MV-4-11 (cell line): ENCODE measurements at places on chromosomes 7 and 10.
A peak's percentile ranks its signal among the peaks of the same experiment; 100 is the strongest.

GRCh38 chr7:68833422-68833821 lies 764.9 kb upstream of the AUTS2 start:
- no peak for DNase-seq

DNA sequence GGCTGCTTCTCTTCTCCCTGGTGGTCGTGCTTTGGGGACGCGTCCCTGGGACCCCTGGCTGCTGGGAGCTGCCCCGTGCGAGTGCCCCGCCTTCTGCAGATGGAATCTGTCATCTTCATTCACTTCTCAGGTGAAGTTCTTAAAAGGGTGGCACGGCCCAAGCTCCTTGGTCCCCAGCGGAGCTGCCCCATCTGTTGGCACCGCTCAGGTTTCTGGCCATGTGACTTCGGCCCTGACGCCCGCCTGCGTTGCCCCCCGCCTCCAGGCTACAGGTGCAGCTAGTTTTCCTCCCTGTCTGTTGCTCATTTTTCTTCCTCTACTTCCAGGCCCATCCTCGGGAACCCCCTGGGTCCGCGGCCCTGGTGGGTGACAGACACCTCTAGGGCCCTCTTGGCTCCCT lies 6.8 kb upstream of the NKX6-2 start:
- no peak for DNase-seq

DNA sequence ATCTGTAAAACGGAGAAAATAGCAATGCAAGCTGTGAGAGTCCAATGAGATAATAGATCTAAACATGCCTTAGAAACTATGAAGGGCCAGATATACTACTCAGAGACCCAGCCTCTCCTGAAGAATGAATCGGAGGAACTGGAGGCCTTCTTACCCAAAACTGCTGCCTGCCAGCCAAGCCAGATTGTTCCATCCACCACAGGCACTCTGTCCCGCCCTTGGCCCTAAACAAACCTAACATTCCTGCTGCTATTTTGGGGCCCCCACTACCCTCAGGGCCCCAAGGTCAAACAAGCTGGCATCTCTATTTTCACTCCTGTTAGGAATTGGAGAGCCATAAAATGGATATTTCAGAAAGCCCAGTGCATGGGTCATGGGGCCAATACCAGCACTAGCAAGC lies 48.0 kb upstream of the HMX3 start:
- DNase-seq: no peak

DNA sequence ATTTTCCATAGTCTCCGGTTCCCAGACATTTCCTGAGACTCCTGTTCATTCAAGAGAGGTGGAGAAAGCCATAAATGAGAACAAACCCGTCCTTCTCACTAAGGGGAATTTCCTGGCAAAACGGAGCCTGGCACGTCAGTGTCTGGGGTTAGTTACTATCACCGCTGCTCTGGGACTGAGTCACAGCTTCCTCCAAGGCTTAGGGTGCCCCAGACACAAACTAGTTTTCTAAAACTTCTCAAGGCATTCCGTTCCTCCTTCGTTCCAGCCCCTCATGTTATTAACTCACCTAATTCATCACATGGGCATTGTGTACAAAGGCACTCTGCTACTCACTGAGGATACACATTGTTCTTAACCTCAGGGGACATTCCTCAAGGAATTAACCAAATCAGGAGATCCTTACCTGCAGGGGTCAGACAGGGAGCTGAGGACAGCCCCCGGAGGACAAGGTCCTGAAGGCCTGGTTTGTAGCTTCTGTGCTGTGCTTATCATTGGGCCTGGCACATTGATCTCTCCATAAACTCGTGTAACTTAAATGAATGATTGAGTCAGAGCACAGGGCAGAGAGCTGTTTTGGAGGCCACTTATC lies 103.0 kb upstream of the KLF6 start:
- DNase-seq: peak; percentile 31

GRCh38 chr10:75451831-75452230 lies 20.4 kb downstream of the LRMDA start:
- no peak for DNase-seq

GRCh38 chr10:121927318-121927840 lies 452 bp downstream of the ATE1 start:
- peak; percentile 11 for DNase-seq

GRCh38 chr10:25206693-25207414 lies 32.1 kb downstream of the GPR158 start:
- DNase-seq: no peak

DNA sequence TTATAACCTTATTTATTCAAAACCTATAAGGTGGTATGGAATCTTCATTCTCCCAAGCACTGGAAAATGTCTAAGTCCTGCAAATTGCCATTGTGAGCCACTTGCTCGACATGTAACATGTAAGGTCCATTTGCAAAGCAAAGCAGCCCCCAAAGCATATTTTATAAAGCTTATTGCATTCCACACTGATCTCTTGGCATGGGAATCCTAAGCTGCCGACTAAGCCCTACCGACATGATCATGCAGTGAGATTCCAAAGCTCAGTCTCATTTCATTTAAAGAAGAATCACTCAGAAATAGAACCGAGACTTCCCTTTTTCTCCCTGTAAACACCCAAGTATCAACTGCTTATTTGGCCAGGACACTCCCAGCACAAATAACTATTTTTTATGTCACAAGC lies 333.4 kb upstream of the MYO3A start:
- no peak for DNase-seq

GRCh38 chr7:155856656-155857055 lies 44.4 kb upstream of the SHH start:
- no peak for DNase-seq

GRCh38 chr7:17706734-17707133 lies 233.6 kb downstream of the SNX13 start:
- DNase-seq: peak; percentile 63

- no peak for DNase-seq
These were observed 21.4 kb upstream of the RSBN1L start for GRCh38 chr7:77674878-77675277.

- no peak for DNase-seq
These were observed 1.5 kb downstream of the FAM13C start for GRCh38 chr10:59360605-59361405.

DNA sequence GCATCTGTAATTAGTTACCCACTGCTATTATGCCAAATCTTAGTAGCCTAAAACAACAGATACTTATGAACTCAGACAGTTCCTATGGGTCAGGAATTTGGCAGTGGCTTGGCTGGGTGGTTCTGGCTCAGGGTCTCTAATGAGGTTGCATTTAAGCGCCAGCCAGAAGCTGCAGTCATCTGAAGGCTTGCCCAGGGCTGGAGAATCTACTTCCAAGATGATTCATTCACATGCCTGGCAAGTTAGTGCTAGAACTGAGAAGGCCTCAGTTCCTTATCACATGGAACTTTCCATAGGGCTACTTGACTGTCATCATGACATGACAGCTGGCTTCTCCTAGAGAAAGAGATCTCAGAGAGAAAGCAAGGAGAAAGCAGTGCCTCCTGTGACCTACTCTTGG lies 121.3 kb downstream of the AVL9 start:
- peak; percentile 23 for DNase-seq

DNA sequence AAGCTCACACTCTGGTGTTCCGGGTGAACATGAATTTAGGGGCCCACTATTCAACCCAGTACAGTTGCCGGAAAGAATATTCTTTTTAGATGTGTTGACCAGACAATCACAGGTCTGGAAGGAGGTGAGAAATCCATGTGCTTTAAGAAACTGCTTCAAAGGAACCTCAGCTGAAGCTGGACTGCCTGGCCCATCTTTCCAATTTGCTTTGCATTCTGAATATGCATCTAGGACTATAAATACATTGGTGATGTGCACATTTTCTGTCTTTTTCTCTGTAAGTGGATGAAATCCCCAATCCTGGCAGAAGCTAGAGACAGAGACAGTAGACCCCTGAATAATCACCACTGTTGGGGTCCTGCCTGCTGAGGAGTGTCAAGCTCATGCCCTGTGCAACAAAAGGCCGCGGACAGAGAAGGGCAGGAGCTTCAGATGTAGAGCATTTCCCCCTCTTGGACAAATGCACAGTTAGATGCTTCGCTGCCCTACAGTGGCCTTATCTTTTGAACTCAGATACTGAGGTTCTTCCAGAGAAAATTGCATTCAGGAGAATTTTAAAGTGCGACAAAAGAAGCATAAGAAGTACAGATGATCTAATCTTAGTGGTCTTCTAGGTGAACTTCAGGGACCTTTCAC lies 368.3 kb downstream of the SFMBT2 start:
- no peak for DNase-seq

DNA sequence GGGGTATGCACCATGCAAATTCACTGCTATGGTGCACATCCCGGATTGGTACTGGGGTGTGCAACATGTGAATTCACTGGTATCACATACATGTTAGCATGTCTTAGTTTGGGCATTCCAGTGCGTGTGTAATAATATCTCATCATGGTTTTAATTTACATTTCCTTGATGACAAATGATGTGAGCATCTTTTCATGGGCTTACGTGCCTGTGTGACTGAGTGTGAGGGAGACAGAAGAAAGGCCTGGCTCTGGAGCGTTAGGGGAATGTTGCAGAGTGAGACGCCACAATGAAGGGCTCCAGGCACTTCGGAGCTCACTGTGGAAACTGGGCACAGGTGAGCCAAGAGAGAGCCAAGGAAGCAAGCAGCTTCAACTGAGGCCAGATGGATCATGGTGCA lies 162.6 kb downstream of the UBE2H start:
- DNase-seq: no peak

DNA sequence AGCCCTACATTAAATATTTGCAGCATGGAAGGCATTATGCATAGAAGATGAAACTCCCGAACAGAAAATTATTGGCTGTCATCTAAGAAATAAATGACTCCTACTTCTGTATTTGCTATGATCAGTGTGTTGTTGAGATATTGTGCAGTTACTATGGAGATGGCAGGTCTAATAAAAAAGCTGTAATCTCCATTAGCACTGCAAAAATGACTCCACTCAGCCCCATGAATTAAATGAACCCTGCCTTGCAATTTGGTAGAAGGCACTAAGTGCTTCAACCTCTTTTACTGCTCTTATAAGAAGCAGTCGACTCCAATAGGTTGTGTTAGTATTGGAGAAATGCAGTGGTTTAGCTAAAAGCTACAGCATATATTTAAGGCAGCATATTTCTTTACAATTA lies 290.0 kb upstream of the PHYHIPL start:
- no peak for DNase-seq

DNA sequence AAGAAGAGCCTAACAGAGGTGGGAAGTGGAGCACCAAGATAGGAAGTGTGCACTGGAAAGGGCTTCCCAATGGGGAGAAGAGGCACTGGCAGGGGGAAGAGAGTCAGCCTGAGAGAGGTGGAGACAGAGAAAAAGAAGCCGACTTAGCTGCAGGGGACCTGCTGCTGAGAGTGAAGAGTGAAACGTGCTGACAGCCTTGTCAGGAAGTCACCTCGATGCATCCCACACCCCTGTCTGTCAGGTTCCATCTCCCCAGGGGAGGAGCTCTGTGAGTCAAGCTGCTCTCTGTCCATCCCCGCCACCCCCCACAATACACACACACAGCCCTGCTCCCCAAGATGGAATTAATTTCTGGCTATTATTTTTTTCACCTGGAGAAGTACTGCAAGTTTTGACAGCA lies 14.0 kb downstream of the KAZALD1 start:
- no peak for DNase-seq

GRCh38 chr10:95504246-95504691 lies 56.9 kb downstream of the SORBS1 start:
- no peak for DNase-seq

DNA sequence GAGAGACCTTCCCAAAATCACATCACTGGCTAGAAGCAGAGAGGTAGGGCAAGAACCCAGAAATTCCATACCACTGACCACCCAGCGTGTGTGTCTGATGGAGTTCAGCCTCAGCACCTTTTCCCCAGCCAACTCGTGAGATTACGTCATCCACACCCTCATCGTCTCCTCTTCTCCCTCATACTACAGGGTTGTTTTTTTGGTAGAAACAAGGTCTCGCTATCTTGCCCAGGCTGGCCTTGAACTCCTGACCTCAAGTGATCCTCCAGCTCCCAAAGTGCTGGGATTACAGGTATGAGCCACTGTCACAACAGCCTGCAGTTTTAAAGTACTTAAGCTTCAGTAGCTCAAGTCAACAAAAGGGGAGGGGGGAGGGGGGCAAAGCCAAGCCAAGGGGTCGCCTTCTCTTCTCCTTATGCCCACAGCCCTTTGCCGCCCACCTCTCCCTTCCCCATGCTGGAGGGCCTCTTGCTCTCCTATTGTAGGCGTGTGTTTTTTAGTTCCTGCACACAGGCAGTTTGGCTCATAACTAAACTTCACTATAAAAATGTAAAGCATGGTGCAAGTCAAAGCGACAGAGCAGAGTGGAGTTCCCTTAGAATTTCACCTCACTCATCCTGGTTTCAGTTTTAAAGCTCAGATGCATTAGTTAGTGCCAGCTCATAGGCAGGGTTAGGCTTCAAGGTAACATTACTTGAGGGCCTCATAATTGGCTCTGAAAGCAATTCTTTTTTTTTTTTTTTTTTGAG lies 5.2 kb upstream of the PRDX3 start:
- no peak for DNase-seq
